ENCODE measurements at places on chromosomes 4 and X. TPM values are rescaled to one million over a fixed set of nuclear protein-coding genes. Genes with fewer than 3 reads are reported as not detected.

CXorf49 gene
- not detected for total RNA-seq

- DNase-seq: peak; percentile 12
These were observed 113.8 kb upstream of the ENPP6 start for GRCh38 chr4:184331268-184331995.

SSX5 gene
- total RNA-seq: not detected

WAS gene
- 0.17 TPM for total RNA-seq

DNA sequence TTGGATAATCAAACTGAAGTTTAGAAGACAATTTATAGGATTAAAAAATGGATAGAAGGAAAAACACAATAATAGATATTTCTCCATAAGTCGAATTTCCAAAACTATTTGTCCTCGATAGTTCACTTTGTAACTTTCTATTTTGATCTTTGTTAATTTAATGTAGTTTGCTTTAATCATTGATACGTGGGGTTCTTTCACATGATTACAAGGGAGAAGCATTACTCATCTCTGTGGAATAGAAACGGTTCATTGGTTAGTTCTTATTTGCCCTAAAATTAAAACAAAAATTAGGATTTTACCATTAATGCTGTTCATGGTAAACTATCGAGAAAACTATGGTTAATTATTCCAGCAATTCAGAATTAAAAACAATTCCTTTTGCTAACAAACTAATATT, 2.1 kb downstream of the TET2 start:
- DNase-seq: no peak
